Kidney capillary endothelial cell (primary cell): ENCODE measurements at places on chromosomes 7 and 10.

- no peak for DNase-seq
Observed at GRCh38 chr10:70666960-70667798, 5.1 kb upstream of the ADAMTS14 start.

GRCh38 chr10:86329093-86329710, 37.4 kb downstream of the GRID1 start:
- DNase-seq = no peak

DNA sequence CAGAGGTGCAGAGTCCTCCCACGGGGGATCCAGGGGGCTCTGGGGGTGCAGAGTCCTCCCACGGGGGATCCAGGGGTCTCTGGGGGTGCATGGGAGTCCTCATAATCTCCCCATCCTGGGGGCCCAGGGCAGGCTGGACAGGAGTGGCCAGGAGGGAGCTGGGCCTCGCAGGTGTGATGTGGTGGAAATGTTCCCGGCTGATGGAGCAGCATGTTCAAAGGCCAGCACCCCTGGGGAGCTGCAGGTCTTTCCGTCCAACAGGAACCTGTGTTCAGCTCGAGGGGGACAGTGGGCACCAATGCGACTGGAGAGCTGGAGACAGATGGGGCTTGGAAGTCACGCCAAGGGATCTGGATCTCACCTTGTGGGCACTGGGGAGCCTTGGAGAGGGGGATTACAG, 38.5 kb upstream of the PSMG3 start:
- no peak for DNase-seq

DNA sequence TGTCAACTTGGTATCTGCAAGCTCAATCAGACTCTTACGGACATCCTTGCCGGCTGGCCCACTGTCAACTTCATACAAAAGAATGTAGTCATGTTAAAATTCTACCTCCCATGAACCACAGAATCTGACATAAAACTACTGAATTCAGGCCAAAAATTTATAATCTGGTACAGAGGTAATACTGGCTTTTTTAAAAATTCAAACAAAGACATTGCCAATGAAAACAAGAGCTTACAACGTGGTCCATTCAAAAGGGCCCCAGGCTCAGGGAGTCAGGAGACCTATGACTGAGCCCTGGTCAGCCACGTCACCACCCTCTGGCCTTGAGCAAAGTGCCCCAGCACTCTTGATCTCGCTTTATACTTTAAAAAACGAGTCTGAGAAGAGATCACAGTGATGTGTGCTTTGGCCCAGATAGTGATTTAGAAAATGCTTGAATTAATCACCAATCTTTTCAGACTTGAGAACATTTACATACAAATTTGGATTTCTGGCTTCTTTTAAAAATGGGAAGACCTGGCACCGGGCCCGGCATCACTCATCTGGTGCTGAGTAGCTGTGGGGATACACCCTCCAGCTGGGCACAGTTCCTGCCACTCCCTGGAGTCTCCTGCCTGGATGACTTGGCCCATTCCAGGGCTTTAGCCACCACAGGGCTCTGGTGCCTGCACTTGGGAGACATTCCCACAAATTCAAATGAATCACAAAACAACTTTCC, 94.1 kb downstream of the PIP4K2A start:
- DNase-seq = peak; percentile 77

DNA sequence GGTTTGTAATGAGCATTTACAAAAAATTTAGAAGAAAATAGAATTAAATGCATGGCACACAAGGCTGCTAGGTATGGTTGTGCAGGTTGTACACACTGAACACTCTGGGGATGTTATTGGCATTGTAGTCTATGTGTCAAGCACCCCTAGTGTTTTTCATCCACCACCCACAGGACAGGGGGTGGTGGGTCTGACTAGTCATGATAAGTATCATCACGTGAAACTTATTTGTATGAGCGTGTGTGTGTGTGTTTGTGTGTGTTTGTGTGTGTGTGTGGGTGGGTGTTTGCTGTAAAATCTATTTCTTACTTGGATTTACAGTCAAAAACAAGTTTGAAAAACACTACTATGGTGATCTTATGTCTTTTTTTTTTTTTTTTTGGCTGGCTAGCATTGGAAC, 66.5 kb downstream of the MAP3K8 start:
- no peak for DNase-seq

- DNase-seq = no peak
Observed at GRCh38 chr7:6532516-6532915, 18.7 kb downstream of the GRID2IP start.

DNA sequence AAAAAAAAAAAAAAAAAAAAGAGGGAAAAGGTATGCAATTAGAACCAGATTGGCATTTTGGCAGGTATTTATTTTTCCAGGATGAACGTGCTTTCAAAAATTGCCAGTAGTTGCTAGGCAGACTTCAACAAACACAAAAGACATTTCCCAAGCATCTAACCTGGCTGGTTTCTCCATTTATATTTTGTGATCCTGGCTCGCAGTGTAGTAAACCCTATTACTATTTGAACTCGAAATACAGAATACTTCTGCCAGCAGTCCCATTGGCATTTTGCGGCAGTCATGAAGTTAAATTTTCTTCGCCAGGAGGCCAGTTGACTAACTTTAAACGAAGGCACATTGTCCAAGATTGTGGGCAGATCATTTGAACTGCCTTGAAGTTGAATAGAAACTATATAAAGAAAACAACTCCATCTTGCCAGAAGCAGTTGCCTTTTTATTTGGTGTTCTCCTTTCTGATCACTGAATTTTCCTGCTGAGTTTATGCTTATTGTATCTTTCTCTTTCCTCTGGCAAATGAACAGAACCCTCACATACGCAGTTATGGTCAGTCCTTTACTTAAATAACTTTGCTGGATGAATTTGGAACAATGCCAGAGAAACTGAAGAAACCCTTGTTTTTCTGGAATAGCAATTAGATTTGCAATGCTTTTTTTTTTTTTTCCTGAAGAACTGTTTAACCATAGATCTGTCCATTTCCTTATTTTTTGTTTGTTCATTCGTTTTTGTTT, 132.9 kb downstream of the BICC1 start:
- no peak for DNase-seq

DNA sequence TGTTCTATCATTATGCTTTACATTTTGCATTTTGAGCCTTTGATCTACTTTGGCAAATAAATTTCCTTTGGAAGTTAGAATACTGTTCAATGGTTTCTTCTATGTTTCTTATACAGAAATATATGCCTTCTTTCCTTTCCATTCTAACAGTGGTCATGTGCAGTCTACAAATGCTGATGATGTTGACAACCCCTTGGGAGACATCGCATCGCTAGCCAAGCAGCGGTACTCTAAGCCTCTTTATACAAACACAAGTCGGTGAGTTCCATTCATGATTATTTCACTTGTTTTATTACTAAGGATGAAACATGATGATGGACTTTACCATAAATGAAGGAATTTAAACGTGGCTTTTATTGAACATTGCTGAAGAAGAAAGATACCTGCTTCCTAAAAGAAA, 48.1 kb upstream of the ZPBP start:
- DNase-seq = no peak

DNA sequence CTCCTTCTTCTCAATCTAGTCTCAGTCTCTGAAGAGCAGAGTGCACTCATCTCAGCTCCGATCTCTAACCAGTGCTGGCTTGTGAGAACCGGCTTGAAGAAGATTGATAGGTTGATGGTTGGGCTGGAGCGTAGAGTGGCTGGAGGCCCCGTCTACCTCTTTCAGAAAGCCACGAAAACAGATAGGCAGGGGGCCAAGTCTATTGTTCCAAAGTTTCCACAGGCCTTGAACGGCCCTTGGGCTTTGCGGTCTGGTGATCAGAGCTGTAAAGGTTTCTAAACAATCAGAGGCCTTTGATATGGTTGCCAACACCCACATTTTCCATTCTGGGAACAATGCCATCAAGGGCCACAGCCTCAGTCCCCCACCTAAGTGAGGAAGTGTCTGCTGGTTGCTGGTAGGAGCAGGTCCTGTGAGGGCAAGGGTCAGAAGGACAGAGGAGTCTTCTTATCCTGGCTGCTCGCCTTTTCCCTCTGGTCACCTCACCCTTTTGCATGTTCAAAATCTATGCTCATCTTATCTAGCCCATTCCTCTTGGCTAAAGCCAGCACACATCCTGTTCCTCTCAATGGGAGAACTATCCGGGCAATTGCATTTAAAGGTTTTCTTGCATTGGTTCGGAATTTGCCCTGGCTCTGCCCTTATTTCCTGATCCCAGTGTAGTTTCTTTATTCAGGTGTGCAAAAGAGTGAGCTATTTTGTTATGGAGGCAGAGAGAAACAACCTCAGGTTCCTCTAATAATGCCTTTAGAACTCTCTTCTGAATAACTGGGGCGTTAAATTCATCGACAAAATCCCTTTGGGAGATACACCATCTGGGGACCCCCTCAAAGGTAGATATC, 70.3 kb upstream of the KMT2E start:
- peak; percentile 52 for DNase-seq

DNA sequence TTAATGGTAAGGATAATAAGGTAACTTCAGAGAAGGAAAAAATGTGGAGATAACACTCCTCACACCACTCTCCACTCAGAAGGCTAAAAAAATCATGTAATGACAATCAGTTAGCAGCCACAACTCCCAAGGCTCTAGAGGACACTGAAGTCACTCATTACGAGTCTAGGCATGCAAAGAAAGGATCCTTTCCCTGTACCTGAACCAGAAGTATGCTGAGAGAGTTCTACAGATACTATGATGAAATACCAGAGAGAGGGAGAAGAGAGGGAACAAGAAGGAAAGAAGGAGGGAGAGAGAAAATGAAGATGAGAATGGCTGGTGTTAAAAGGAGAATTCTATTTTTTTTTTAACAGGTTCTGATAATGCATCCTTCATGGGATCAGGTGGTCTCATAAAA, 224.3 kb upstream of the PLXNA4 start:
- no peak for DNase-seq
